Posterior cingulate gyrus (tissue), 11 donors: ENCODE measurements at places on chromosomes 2 and 18.
A peak's percentile ranks its signal among the peaks of the same experiment; 100 is the strongest.

- no peak for DNase-seq
Measured at GRCh38 chr2:135485441-135485840, 45.6 kb downstream of the ZRANB3 start.

DNA sequence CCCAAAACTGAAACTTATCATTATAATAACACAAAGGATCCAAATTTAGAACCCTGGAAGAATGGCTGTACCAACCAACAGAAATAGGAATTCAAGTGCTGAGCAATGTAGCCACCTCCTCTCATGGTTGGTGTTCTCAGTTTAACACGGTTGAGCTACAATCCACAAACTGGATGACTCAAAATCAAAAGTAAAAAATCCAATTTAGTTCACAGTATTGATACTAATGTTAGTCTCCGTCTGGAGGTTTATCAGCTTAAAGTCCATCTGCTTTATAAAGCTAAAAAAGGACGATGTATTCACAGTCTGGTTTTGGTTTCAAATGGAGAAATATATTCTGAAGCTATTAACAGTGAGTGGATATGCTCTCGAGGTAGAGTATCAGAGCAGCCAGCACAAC, 40.5 kb downstream of the CNTNAP5 start:
- no peak for DNase-seq

- DNase-seq: no peak
Measured at GRCh38 chr2:25076749-25077148, 34.9 kb downstream of the EFR3B start.

DNA sequence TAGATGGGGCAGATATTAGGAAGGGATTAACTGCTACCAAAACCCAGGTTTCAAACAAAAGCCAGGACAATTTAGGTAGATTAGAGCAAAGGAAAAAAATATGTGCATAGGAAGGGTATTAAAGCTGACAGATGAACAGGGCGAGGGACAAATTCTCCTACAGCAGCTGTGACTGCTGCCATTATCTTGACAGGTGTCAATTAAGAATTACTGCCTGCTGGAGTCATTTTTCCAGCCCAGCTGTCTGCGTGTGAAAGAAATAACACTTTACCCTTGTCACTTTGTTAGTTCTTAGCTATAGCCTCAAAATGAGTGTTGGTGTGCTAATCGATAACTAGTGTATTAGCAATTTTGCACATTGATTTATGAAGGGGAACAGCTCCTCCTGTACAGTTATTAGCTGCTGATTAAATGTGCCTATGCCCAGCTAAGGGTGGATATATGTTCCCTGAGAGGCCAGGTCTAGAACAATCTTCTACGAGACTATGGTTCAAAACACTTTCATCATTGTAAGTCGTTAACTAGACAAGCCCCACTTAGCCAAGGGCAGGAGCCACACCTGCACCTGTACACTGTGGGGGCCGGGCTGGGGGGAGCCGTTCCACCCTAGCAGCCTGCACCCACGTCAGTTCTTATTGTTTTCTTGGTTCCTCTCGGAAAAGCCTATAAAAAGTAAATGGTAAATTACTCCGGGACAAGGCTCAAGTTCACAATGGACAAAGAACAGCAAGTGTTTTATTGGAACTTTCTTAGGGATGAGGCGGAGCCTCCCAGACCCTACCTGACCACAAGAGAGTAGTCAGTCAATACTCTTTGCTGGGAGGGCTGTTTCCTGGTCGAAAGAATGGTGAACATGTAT, 7.7 kb downstream of the TSHZ1 start:
- DNase-seq: no peak

GRCh38 chr2:188327518-188328213, 36.0 kb downstream of the GULP1 start:
- no peak for DNase-seq

DNA sequence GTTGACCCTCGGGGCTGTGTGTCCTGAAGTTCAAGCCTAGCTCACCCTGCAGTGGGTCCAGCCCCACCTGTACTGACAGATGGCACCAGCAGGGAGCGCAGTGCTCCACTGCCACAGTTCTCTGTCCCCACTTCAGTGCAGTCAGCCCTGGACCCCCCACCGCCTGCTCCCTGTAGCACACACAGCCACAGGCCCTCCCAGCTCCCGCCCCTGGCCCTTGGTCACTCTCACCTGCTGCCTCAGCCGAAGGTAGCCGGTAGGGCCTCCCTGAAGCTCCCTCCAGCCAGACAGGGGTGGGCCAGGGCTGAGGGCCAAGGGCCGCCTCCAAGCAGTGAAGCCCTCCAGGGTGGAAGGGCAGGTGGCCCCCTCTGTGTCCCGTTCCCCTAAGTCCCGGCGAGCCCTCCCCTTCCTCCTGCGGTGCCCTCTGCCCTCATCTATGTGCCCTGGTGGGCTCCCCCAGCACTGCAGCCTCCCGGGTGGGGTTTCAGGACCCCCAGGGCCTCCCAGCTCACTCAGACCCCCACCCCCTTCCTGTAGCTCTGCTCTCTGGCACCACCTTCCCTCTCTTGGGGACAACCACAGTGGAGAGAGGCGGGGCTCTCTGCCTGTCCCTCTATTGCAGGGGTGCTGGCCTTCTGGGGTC, 10.8 kb upstream of the ALPP start:
- no peak for DNase-seq

DNA sequence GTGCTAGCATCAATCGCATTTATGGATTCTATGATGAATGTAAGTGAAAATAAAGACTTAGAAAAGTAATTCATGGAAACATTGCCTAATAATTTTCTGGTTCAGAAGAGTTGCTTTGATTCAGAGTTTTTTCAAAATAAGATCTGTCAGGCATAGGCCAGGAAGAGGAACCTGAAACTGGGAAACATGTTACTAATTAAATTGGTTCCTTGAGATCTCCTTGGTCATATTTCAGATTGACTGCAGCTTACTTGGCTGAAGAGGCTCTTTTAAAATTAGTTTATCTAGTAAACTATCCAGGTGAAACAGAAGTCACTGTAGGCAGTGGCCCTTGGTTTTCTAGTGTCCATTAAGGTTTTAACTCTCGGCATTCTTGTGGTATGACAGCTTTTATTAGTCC, 27.4 kb downstream of the PPP1CB start:
- DNase-seq: no peak

DNA sequence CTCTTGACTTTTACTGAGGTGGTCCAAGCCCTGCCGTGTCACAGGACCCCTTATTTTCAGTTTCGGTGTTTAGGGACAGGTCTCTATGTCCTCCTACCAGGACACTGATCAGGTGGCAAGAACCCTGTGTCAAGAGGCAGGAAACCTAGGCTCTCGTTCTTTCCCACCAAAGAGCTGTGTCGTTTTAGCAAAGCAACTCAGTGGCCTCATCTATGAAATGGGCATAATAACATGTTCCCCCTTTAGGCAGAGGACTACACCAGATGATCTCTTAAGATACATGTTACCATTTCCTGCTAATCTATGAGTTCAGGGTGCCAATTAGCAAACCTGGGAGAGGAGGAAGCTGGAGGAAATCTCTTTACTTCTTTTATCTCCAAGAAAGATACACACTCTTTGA, 1.9 kb downstream of the RAB31 start:
- DNase-seq: no peak

GRCh38 chr2:58039170-58039611, 7.4 kb upstream of the VRK2 start:
- DNase-seq: no peak

DNA sequence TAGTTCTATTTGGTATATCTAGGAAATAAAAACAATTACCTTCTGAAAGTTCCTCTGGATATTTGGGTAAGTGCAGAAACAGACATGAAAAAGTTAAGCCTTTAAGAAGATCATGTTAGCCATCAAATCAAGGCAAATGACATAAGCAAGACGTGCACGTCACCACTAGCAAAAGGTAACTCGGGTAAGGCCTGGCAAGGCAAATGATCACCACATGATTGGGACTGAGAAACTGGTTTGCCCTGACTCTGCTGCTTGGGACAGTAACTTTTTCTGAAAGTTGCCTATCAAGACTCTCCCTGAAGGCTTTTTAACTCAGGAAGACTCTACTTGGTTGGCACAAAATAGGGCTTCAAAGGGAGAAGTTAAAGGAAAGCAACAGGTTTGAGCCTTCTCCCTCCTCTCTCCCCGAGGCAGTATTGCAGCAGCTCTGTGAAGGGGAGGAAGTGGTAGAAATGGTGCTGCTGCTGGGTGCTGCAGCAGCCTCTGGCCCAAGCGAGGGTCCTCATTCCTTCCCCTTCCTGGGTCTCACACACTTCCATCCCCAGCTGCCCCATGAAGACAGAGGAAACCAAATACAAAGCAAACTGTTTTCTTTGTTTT, 17.1 kb upstream of the TMEM237 start:
- no peak for DNase-seq

DNA sequence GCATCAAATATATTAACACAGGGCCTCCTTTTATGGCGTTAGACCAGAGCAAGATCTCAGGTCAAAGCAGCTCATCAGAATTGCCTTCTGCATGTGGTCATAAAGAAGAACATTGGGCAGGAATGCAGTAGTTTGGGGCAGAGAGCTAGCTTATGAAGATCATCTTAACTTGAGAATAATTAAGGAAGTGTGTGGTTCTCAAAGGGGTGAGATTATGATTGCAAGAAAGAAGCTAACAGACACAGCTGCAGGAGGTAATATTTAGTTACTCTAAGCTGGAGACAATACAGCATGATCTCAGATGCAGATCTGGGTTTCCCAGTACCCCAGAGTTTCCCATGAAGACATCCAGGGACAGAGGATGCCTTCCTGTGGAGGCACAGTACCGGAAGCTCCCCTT, 91.6 kb downstream of the TTC27 start:
- DNase-seq: no peak

DNA sequence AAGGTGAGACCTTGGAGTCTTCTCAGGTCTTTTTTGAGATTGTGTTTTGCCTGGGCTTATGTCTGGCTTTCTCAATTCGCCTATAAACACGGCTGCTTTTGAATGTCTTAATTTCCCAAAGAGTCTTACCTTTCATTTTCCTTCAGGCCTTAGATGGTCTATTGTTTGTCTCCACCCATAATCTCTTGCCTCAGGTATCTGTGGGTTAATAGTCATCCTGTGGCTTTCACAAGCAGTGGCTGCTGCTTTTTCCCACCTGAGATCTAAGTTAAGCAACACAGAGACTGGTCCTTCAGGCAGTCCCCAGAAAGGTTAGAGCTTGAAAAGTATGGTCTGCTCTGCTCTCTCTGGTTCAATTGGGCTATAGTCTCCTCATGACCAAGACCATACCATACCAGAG, 275.3 kb downstream of the INSIG2 start:
- no peak for DNase-seq

- DNase-seq: peak; percentile 67
Measured at GRCh38 chr2:199932312-199932855, 21.3 kb downstream of the C2orf69 start.

- no peak for DNase-seq
Measured at GRCh38 chr2:46229134-46230063, 67.8 kb upstream of the EPAS1 start.

GRCh38 chr18:3879114-3879835, 429.3 kb downstream of the TGIF1 start:
- peak; percentile 75 for DNase-seq

DNA sequence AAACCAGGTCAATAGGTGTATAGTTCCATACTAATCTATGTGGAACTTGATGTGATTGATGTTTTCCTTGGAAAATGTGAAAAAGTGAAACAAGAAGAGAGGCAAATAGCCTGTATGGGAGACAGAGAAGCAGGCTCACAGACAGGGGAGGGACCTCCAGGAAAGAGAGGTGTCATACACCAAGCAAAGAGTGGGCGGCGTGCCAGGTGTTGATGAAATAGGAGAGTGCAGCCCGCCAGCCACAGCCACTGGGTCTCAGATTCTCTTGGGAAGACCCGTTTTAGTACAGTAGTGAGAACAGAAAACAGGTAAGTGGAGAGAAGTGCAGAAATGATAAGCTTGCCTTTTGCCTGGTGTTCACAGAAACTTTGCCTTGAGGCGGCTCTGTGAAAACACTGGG, 301.9 kb downstream of the ZNF407 start:
- DNase-seq: peak; percentile 76

DNA sequence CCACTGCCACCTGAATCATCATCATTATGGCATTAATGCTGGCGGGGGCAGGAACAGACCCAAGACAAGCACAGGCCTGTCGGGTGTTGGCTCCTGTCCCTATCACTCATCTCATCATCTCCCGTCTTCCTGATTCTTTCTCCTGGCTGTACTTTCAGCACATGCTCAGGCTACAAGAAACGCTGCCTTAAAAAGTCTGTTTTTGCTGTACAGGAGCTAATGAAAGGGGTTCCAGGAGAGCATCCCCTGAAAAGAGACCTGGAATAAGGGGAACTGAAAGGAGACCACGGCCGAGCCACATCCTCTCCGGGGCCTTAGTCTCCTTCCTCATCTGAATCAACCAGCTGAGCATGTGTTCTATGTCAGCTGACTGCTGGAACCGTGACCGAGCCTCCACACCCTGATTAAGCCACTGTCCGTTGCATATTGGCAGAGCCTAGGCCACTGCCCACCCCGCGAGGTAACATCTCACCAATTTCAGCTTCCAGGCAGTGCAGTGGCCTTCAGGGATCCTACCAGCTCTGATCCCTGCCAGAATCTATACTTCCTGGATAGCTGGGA, 62.6 kb downstream of the DNMT3A start:
- DNase-seq: peak; percentile 93

GRCh38 chr2:64029116-64029665, 10.0 kb upstream of the VPS54 start:
- DNase-seq: no peak

DNA sequence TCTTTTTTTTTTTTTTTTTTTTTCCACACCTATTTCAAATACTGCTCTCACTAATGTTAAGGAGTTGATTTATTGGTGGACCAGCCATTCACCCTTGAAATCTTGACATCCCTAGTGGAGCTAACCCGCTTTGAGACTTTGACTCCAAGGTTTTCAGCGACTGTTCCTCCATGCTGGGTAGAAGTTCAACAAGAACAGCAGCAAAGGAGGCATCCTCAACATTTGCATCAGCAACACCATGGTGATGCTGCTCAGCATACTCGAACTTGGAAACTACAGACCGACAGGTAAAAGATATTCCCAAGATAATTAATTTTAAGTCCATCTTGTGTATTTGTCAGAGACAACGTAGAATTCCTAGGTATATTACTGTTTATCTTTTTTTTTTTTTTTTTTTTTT, 74.0 kb downstream of the BIRC6 start:
- no peak for DNase-seq
